ENCODE measurements at places on chromosomes 3 and 15. TPM values are rescaled to one million over a fixed set of nuclear protein-coding genes. Genes with fewer than 3 reads are reported as not detected.

GRCh38 chr15:61556037-61556648, 327.0 kb upstream of the RORA start:
- DNase-seq, result peak; percentile 88

GRCh38 chr3:43221076-43221475, 65.3 kb upstream of the SNRK start:
- no peak for DNase-seq

CAMK1 gene
- 28.1 TPM for total RNA-seq

GPR160 gene
- 5.8 TPM for total RNA-seq
